H1 (cell line): ENCODE measurements at places on chromosomes 2 and 18.
A peak's percentile ranks its signal among the peaks of the same experiment; 100 is the strongest.

GRCh38 chr2:20953146-20953824 lies 90.6 kb downstream of the APOB start:
- H3K27me3 ChIP-seq = no peaks in the 10 kb centered on the region
- H3K4me3 ChIP-seq = no peak overlapping the region
- no peaks in the 10 kb centered on the region; the same call in 1 of the 2 replicates for H3K4me1 ChIP-seq

- H3K27ac ChIP-seq = no peak overlapping the region
- H3K27me3 ChIP-seq = 0 out of 2 replicates have a peak, but pooled peaks cover 3% of the 10 kb centered on the region
- no peaks in the 10 kb centered on the region for H3K36me3 ChIP-seq
- H3K4me3 ChIP-seq = no peak overlapping the region
- DNase-seq = no peak
Observed at GRCh38 chr2:102149243-102149642, 6.7 kb downstream of the IL1R1 start.

DNA sequence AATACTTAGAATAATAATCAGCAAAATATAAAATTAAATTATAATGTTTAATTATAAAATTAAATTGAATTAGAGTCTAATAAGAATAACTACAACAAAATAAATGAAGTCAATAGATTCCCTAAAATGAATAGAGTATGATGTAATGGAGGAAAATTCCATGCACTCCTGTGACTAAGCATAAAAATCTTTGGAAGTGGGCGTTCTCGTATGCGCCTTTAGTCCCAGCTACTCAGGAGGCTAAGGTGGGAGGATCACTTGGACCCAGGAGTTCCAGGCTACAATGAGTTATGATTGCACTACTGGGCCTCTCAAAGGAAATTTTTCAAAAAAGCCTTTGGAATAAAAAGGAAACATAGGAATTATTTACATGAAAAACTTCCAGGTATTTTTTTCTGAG lies 955.4 kb upstream of the POU3F3 start:
- H3K36me3 ChIP-seq = no peaks in the 10 kb centered on the region
- no peak for DNase-seq
- no peak overlapping the region for H3K4me3 ChIP-seq

DNA sequence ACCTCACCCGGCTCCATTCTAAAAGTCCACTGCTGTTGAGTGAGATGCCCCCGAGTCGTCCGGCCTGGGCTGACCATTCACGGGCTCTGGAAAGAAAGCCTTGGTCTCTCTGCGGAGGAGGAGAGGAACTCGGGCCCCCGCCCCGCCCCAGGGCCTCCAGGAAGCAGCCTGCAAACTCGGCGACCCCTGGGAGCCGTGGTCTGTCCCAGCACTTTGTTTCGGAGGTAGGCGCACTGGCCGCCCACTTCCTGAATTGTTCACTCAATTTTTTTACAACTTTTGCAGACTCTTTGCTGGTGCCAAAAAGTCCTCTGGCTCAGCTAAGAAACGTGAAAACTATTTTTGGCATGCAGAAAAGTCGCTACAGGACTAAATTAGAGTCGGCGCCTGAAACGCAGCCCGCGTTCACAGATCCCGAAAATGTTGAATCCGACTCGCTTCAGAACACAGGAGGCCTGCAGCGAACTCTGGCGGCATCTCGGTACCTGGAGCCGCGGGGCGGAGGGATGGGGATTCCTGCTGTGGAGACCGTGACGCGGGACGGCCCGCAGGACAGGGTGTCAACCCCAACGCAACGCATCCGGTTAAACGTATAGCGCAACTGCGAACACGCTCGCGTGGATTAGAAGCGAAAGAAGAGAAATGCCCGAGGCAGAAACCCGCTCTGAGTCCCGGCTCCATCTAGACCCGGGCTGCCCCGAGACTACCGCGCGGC lies 1.5 kb downstream of the PXDN start:
- H3K27ac ChIP-seq = peak overlapping the region; percentile 33
- peak overlapping the region; percentile 77 for H3K4me3 ChIP-seq
- peaks cover 20% of the 10 kb centered on the region for H3K27me3 ChIP-seq
- DNase-seq = peak; percentile 83
- peaks cover 1% of the 10 kb centered on the region; the same call in 1 of the 2 replicates for H3K4me1 ChIP-seq

- peak within 1 kb of the TSS; percentile 79; the same call in 1 of the 2 replicates for H3K27ac ChIP-seq
- no peaks in the 10 kb centered on the region for H3K27me3 ChIP-seq
- peak; percentile 34 for DNase-seq
- H3K4me1 ChIP-seq = peaks cover 22% of the 10 kb centered on the region
- H3K36me3 ChIP-seq = no peaks in the 10 kb centered on the region
Observed at GRCh38 chr18:31684279-31685096, at the start of gene B4GALT6. Gene B4GALT6, minus strand, starts transcription at chr18:31684581. Its CDS starts 155 bp downstream, at chr18:31684426.
